ENCODE measurements at places on chromosomes 12 and 14.
A peak's percentile ranks its signal among the peaks of the same experiment; 100 is the strongest.

DNA sequence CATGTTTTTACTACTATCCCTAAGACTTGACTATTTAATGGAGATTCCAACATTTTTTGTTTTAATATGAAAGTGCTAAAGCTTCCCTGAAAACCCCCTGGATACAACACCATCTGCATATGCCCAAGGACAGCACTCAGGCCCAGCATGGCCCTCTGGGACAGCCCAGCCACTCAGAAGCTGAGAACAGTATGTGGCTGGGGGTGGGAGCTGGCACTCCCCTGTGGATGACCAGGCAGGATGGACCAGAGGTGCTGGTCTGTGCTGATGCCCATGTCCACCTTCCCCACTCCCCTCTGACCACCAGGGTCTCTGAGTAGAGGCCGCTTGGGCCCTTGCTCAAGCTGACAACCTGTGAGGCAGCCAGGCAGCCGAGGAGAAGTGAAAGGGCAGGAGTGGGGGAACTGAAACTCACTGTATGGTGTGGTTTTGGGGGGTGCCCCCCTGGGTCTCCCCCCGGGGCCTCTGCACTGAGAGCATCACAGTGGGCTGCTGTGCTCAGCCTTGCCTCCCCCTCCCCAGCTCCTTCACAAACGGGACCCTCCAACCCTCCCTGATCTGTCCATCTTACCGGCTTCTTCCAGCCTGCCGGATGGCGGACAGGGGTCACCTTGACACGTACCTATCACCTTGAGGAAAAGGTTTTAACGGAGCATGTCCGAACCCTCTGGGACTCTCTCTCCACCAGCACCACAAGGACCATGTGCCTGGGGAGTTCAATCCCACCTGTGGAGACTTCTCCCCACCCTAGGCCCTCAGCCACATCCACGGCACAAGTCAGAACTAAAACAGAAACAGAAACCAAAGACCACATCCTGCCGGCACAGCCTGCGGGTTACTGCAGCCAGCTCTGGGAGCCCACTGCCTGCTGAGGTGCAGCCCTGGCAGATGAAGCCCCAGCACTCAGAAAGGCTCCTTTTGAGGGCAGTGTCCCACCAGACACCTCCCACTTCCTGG is at the start of gene TMEM229B:
TSS of gene TMEM229B (minus strand) at position 785 of the 957 bp plus-strand sequence. CDS start 14,798 bp downstream, outside the sequence.
- peak; percentile 98 for ATAC-seq

DNA sequence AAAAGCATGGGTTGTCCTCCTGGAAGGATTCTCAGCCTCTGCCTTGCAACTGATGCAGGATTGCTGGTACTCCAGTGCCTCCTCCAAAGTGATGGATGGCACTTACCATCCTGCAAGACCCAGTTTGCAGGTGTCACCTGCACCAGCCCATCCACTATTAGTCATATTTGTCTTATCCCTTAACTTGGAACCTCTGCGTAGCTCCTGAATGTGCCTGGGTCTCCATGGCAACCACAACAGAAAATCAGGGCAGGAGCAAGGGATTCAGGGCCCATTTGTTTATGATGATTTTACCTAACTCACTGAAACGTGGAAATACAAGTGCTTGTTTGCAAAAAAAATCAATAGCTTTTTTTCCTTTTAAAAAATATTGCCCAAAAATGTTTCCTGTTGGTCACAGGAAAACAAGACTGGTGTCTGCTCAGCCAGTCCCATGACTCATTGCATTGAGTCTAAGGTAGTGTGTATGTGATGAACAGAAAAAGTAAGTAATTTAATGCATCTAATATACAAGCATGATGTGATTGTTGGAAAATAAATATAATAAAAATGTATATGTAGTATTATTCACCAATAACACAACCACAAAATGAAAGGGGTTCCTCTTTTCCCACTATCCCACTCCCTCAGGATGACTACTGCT is 1196.3 kb upstream of the TMEM132C start:
- no peak for ATAC-seq

DNA sequence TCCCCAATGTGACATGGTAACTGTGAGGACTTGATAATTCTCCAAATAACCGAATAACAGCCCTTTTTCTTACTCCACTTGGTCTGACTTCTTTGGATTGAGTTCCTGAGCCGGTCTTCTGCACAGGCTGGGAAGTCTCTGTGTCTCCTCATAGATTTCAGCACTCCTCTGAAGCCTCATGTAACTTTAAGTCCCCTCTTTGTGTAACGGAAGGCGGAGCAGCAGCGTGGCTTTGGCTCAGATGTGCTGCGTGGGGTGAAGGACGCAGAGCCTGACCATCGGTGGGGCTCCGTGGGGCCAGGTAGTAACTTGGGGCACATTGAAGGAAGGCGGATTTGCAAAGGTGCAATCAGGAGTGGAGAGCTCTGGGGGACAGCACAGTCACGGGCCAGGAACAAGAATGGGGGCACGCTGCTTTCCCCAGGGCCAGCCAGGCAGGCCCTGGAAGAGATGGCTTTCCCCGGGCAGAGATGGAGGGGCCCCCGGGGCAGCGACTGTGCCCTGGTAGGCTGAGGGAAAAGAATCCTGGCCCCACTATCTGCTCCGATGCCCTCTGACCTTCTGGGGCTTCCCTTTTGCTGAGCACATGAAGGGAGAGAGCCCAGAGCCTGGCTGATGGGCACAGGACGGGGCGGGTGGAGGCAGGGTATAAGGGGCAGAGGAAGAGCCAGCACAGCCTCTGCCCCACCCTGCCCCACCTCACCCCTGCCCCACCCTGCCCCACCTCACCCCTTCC is 56.9 kb downstream of the ADGRD1 start:
- no peak for ATAC-seq

GRCh38 chr14:80346395-80346794 is 135.1 kb upstream of the DIO2 start:
- ATAC-seq: no peak

- ATAC-seq: peak; percentile 53
Observed at GRCh38 chr12:873954-874353, 75.5 kb downstream of the RAD52 start.

DNA sequence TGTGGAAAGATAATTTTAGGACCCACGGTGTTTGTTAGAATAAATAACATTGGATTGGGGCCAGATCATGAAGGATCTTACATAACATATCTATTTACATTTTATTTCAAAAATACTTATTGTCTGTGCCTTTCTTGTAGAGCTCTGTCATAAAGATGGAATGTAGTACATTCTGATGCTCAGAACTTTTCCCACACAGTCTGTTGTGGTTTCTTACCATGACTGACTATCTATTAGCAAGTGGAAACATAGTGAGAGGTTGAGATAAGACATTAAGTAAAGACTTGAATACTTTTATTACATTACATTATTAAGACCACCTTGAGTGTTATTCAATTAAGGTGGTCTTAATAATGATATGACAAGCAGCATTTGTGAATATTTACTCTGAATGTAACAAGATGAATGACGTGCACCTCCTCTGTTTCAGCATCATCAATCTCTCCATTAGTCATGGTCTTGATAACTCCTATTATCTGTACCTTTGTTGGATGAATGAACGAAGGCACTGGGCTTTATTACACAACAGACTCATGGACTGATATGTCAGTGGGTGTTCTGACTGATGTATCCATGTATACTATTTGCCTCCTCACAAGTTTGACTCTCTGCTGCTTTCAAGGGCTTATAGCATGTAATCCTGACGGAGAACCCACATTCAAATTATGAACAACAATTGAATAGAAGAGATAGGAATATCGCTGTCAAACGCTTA is 883.0 kb upstream of the FLRT2 start:
- ATAC-seq: no peak

DNA sequence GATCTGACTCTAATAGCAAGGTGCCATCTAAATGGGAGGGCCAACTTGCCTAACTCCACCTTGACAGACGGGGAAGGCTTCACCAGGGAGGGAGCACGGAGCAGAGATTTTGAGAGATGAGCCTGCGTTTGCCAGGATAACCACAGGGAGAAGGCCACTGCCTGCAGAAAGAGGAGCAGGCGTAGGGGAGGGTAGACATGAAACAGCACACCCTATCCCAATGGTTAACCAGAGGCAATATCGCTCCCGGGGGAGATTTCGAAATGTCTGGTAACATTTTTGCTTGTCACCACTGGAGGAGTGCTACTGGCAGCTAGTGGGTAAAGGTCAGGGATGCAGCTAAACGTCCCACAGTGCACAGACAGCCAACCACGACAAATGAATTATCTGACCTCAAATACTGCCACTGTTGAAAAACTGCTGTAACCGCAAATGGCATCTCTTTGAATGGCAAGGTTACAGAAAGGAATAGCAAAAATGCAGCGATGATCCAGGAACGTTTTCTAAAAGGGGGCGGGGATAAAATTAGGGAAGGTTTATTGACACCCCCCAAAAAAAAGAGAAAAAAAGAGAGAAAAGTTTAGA is 126.0 kb upstream of the ATF7IP start:
- peak; percentile 70 for ATAC-seq

GRCh38 chr14:49769171-49769570 is 1.2 kb downstream of the KLHDC2 start:
- ATAC-seq: no peak

GRCh38 chr12:10719482-10719881 is 3.6 kb downstream of the YBX3 start:
- no peak for ATAC-seq

DNA sequence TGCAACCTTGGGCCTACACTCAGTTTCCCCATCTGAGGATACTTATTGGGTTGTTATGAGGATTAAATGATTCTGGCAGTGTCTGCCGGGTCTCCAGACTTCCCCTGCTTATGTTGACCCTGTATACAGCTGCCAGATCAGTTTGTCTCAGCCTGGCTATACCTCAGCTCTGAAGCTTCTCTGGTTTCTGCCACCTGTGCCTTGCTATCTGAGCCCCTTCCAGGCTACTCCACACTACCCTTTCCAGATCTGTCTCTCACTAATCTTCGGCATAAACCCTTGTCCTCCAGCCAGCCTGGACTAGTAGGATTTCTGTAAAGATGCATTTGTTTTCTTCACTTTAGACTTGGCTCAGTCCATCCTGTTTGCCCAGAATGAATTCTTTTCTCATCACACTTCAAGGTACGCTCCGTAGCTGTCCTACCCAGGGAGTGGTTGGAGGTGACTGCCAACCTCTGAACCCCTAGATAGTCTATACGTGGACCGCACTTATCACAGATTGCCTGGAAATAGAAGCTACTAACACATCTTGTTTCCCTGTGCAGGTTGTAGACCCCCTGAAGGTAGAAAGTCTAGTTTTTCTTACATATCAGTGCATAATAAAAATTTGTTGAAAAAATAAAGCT is 422.4 kb downstream of the RAD51B start:
- no peak for ATAC-seq

DNA sequence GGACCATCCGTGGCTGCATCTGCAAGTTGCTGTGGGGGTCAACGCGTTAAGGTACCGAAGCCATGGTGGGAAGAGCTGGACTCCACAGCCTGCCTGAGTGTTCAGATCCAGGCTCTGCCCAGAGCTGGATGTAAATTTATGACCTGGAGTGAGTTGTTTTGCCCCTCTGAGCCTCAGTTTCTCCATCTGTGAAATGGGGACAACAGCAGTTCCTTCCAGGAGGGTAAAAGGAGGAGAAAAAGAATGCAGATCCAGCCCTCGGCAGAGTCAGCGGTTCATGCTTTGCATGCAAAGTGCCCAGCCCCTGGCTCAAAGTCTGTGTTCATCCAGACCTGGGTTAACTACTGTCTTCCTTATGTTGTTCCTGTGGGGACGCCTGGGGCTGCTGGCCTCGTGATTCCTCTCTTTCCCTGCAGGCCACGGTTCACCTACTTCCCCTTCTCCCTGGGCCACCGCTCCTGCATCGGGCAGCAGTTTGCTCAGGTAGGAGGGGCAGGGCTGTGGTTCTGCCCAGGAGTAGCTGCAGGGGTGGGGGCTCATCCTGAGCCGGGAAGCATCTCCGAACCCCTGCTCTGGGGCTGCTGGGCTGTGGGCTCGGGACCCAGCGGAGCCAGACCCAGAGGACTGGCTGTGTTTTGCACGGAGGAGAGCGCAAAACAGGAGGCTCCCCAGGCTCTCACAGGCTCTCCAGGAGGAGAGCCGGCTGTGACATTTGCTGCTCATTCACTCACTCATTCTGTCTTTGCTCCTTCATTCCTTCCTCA is 41.9 kb downstream of the CYP46A1 start:
- ATAC-seq: no peak

GRCh38 chr12:9346866-9347327 is 138.7 kb upstream of the PZP start:
- ATAC-seq: no peak

DNA sequence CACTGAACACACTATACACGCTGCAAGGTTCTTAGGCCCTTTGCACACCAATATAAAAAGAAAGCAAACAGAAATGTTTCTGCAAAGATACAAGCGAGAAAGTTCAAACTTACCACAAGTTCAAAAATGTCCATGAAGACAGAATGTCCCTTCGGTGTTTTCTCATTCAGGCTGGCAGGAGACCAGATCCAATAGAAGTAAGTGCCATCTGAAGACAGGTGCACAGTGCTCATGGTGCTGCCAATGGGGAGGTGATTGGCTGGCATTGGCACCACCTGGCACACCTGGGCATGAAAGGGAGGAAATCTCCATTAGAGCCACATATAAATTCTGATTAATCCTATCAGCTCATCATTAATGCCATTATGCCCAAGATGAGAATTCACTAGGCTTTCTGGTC is 76.3 kb downstream of the HECTD4 start:
- ATAC-seq: no peak

- ATAC-seq: no peak
Observed at GRCh38 chr12:56087220-56087619, 7.3 kb downstream of the ERBB3 start.

- no peak for ATAC-seq
Observed at GRCh38 chr14:63867933-63868921, 15.4 kb downstream of the SYNE2 start.

DNA sequence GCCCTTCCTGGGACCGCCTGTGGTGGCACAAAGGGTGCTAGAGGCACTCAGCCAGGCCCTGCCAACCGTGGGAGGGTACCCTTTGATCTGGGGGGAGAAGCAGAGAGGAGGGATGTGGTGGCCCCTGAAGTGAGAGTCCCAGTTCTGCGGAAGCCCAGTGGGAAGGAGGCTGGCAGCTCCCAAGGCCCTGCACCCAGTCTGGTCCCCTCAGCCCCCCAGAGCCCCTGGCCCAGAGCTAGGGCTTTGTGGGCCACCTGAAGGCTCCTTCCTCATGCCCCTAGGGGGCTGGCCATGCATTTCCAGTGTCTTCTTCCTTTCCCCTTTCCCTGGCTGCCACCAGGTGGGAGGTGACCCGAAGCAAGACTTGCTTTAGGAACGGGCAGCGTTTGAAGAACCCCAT is 44.3 kb downstream of the PLEKHG3 start:
- no peak for ATAC-seq

GRCh38 chr12:114096461-114096860 is 130.3 kb upstream of the RBM19 start:
- ATAC-seq: no peak

GRCh38 chr14:55180006-55180405 is 11.4 kb downstream of the DLGAP5 start:
- no peak for ATAC-seq

GRCh38 chr12:50913224-50913623 is 39.1 kb upstream of the HIGD1C start:
- no peak for ATAC-seq

GRCh38 chr12:107378609-107379008 is 285.3 kb upstream of the CRY1 start:
- ATAC-seq: no peak

GRCh38 chr12:106091446-106091820 is 47.3 kb downstream of the NUAK1 start:
- ATAC-seq: no peak

GRCh38 chr12:20631711-20632110 is 63.4 kb upstream of the SLCO1C1 start:
- no peak for ATAC-seq

GRCh38 chr14:45610318-45610717 is 357.3 kb upstream of the MIS18BP1 start:
- no peak for ATAC-seq

GRCh38 chr12:108193917-108194316 is 64.8 kb downstream of the WSCD2 start:
- ATAC-seq: no peak

Data from activated CD4-positive, CD25-positive, alpha-beta regulatory T cell treated with anti-CD3 and anti-CD28 coated beads, Interleukin-2, amount 50 U/mL, for 24 hours (primary cell).